ENCODE measurements at places on chromosomes 5 and 9.
A peak's percentile ranks its signal among the peaks of the same experiment; 100 is the strongest.

DNA sequence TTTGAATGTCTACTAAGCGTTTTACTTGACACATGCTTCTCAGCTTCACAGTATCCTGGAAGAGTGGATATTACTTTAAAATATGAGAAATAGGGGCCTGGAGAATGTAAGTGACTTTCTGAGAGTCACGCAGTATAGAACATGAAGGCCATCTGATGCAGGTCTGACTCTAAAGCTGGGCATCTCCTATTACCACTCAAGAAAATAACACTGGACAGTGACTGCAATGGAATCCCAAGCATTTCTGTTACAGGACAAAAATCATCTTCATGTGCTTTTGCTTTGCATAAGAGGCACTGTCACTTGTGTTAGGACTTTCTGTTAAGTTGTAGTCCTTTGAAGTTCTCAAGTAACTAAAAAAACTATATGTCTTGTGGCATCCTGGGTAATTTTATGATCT lies 335.5 kb downstream of the FBXL7 start:
- H3K4me1 ChIP-seq: no peaks in the 10 kb centered on the region
- H3K27me3 ChIP-seq: no peaks in the 10 kb centered on the region
- no peak for DNase-seq
- H3K36me3 ChIP-seq: no peaks in the 10 kb centered on the region
- no peak overlapping the region for H3K4me3 ChIP-seq

DNA sequence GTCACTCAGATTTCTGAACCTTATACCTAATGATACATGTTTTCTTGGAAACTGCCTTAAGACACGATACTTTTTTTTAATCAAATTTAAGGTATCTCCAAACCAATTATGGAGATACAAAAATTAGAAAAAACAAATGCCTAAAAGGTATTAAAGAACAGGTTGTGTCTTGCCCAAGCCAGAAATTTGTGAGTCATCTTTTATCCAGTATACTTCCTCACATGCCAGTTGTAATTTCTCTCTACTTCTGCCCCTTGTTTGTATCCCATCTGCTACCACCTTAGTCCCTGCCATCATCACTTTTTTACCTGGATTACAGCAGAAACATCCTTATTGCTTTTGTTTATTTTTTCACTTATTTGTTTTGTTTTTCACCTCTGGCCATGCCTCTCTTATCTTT lies 571.2 kb upstream of the DAB2 start:
- H3K27ac ChIP-seq: no peak overlapping the region
- H3K27me3 ChIP-seq: peaks cover 7% of the 10 kb centered on the region
- H3K4me3 ChIP-seq: no peak overlapping the region
- no peak for DNase-seq

DNA sequence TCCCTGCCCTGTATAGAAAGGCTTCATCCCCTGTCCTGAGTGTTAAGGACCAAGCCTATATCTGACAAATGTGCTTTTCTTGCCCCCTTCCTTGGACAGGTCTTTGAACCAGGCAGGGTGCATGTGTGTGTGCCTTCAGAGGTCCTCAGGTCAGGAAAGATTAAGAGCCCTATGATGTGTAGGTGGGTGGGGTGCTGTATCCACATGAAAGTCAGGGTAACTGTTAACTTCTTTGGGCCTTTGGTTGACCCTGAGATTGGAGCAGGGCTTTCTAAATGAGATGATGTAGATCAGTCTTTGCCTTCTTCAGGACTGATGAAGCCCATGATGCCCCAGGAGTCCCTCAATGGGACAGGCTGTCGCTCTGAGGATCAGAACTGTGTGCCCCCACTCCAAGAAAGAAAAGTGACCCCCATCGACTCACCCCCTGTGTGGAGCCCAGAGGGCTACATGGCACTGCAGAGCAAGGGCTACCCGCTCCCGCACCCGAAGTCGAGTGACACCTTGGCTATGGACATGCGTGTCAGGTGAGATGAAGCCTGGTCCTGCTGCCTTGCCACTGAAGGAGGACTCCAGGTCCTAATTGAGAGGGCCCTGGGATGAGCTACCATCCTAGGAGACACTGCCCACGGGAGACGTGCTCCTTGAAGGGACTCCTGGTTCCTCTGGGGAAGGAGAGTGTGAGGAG lies 29.4 kb upstream of the POMT1 start:
- peaks cover 91% of the 10 kb centered on the region for H3K36me3 ChIP-seq
- DNase-seq: no peak
- H3K4me3 ChIP-seq: no peak overlapping the region
- peaks cover 22% of the 10 kb centered on the region for H3K4me1 ChIP-seq
- H3K27ac ChIP-seq: peak overlapping the region; percentile 75

GRCh38 chr5:10293907-10294662 lies 13.6 kb downstream of the CMBL start:
- H3K4me3 ChIP-seq: no peak overlapping the region

GRCh38 chr9:88060746-88061145 lies 77.5 kb downstream of the SPATA31C2 start:
- DNase-seq: no peak
- H3K27me3 ChIP-seq: peaks cover 4% of the 10 kb centered on the region
- H3K4me1 ChIP-seq: no peaks in the 10 kb centered on the region
- H3K36me3 ChIP-seq: no peaks in the 10 kb centered on the region

DNA sequence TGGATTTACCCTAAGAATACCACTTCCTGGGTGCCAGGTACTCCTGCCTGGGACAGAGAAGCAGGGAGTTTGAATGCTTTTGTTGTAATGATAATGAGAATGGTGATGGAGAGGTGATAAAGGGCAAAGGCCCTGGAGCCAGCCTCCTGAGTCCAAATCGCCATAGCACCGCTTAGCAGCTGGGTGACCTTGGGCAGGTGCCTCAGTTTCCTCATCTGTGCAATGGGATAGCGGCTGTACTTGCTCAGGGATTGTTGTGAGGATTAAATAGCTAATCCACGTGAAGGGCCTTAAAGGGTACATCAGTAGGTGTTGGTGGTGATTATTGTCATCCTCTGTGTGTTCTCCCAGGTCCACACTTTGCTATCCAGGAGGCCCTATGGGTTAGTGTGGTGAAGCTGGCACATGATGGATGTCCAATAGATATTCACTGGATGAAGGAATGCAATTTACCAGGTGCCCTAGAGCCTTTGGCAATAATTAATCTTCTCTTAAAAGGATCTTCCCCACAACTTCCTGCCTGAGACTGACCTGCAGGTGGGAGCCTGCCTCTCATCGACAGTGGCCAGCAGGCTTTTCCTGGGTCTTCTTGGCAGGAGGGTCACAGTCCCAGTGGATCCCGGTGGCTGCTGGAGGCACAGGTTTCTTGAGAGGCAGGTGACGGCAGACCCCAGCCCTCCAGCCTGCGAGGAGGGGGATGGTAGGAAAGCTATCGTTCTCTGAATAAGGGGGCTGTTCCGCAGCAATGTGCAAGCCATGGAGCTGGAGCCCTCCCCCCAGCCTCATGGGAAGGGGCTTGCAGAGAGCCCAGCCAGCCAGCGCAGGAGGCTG lies 160.2 kb downstream of the MACROH2A1 start:
- H3K27ac ChIP-seq: no peak overlapping the region
- no peak overlapping the region for H3K4me3 ChIP-seq
- DNase-seq: no peak
- no peaks in the 10 kb centered on the region for H3K36me3 ChIP-seq

- no peaks in the 10 kb centered on the region for H3K36me3 ChIP-seq
- peaks cover 4% of the 10 kb centered on the region for H3K27me3 ChIP-seq
- H3K4me1 ChIP-seq: peaks cover 3% of the 10 kb centered on the region
- H3K27ac ChIP-seq: no peak overlapping the region
Measured at GRCh38 chr9:131754846-131755245, 15.0 kb upstream of the RAPGEF1 start.

- DNase-seq: peak; percentile 63
- peak overlapping the region; percentile 86 for H3K27ac ChIP-seq
- H3K4me1 ChIP-seq: peaks cover 89% of the 10 kb centered on the region
- no peaks in the 10 kb centered on the region for H3K27me3 ChIP-seq
Measured at GRCh38 chr5:175652741-175653663, 4.9 kb upstream of the HRH2 start.

GRCh38 chr5:103428923-103429322 lies 133.7 kb downstream of the NUDT12 start:
- no peaks in the 10 kb centered on the region for H3K4me1 ChIP-seq
- no peaks in the 10 kb centered on the region for H3K36me3 ChIP-seq
- no peak overlapping the region for H3K4me3 ChIP-seq
- peaks cover 4% of the 10 kb centered on the region for H3K27me3 ChIP-seq

GRCh38 chr5:176916337-176916736 lies 17.2 kb upstream of the HK3 start:
- no peaks in the 10 kb centered on the region for H3K27me3 ChIP-seq
- H3K4me3 ChIP-seq: no peak overlapping the region
- H3K4me1 ChIP-seq: peaks cover 8% of the 10 kb centered on the region
- H3K27ac ChIP-seq: peak overlapping the region; percentile 20
- DNase-seq: no peak
- no peaks in the 10 kb centered on the region for H3K36me3 ChIP-seq

- H3K36me3 ChIP-seq: peaks cover 10% of the 10 kb centered on the region
- H3K27ac ChIP-seq: no peak overlapping the region
- no peaks in the 10 kb centered on the region for H3K27me3 ChIP-seq
- no peak overlapping the region for H3K4me3 ChIP-seq
- DNase-seq: no peak
- peaks cover 10% of the 10 kb centered on the region for H3K4me1 ChIP-seq
Measured at GRCh38 chr9:6829027-6829426, 71.3 kb downstream of the KDM4C start.

- H3K4me1 ChIP-seq: no peaks in the 10 kb centered on the region
- H3K4me3 ChIP-seq: no peak overlapping the region
- no peak for DNase-seq
- no peaks in the 10 kb centered on the region for H3K27me3 ChIP-seq
- no peak overlapping the region for H3K27ac ChIP-seq
- H3K36me3 ChIP-seq: peaks cover 56% of the 10 kb centered on the region
Measured at GRCh38 chr5:108801776-108802175, 54.1 kb downstream of the FER start.

GRCh38 chr5:14667290-14667689 lies 2.8 kb downstream of the OTULIN start:
- no peak for DNase-seq
- H3K27me3 ChIP-seq: no peaks in the 10 kb centered on the region
- peak overlapping the region; percentile 84 for H3K4me3 ChIP-seq
- peak overlapping the region; percentile 91 for H3K27ac ChIP-seq
- peaks cover 8% of the 10 kb centered on the region for H3K36me3 ChIP-seq

DNA sequence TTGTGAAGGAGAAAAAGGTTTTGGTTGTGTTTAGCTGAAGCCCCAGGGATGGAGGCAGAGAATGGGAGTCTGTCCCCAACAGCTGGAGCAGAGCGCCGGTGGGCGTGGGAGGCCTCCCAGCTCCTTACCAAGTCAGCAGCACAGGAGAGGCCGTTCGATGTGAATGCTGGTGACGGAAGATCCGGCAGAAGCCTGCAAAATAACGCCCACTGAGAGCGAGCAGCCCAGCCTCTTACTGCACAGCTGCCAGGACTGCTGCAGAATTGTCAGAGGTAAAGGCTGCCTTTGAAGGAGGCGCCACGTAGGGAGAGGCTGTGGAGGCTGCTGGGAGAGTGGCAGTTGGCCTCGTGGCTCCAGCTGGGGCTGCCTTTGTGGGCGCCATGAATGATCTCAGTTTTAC lies 26.2 kb downstream of the ANGPTL2 start:
- H3K27ac ChIP-seq: no peak overlapping the region
- no peaks in the 10 kb centered on the region for H3K4me1 ChIP-seq
- DNase-seq: no peak
- no peaks in the 10 kb centered on the region for H3K27me3 ChIP-seq
- peaks cover 3% of the 10 kb centered on the region for H3K36me3 ChIP-seq
- H3K4me3 ChIP-seq: no peak overlapping the region

DNA sequence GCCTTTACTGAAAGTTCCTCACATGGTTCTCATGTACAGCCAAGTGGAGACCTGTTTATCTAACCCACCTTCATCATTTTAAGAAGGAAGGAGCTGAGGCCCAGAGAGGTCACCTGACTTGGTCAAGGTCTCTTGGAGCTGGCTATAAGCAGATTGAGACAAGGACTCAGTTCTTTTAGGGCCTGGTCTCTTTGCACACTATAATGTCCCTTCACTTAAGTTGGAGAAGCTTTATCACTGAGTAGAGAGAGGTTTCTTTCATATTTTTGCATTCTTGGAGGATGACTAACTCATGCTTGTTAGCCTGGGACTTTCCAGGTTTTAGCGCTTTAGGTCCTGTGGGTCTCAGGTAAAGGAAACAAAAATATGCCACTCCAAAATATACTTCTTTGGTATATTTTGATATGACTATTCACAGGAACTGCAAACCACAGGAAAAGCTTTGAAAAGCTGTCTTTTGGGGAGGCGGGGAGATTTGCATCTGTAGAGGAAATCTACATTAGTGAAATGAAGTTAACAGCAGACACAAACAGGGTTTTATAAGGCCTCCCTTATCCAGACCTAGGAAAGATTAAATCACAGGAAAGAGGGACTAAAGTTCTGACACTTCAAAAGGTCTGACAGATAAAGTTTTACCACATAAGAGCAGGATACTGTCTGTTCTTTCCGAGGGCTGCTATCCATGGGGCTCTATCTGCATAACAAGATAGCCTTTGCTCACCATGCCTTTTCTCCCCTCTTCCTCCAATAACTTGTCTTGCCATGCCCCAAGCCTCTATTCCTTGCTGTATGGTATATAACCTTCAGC lies 95.8 kb upstream of the ANKRD55 start:
- no peaks in the 10 kb centered on the region for H3K27me3 ChIP-seq
- H3K36me3 ChIP-seq: no peaks in the 10 kb centered on the region
- peak overlapping the region; percentile 70 for H3K4me3 ChIP-seq
- peak; percentile 8 for DNase-seq
- peak overlapping the region; percentile 90 for H3K27ac ChIP-seq

DNA sequence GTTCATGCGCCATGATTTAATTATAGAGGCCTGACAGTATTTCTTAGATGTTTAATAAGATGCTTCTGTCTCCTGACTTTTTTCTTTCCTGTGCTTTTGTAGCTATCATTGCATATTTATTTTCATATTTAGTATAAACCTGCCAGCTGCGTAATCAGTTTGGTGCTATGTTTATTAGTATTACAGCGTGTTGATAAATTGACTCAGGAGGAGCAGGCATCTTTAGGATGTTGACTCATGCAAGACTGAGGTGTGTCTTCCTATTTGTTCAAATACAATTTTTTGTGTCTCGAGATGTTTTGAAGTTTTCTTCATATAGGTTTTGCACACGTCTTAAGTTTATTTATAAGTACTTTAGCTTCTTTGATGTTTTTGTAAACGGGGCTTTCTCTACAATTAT lies 35.9 kb upstream of the EXOC3 start:
- H3K4me1 ChIP-seq: no peaks in the 10 kb centered on the region
- no peak overlapping the region for H3K27ac ChIP-seq
- DNase-seq: no peak

Measured in naive thymus-derived CD8-positive, alpha-beta T cell (primary cell).